ENCODE measurements at places on chromosomes 5 and 9.
A peak's percentile ranks its signal among the peaks of the same experiment; 100 is the strongest.

DNA sequence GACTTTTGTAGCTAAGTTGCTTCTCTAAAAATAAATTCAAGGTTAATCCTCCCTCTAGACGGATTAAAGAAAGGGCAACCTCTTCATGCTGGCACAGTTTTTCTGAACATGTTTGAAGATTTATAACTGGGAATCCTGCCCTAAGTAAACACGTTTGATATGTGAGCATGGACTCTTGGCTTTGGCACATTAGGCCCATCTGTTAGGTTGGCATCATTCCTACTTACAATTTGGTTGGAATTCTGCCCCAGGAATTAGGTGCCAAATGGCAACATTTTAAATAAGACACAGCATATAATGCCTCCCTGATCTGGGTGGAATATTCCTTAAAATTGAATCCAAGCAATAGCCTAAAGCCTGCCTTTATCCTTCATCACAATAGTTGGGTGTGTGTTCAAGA, 372.3 kb upstream of the CDH18 start:
- peak; percentile 80 for DNase-seq

- DNase-seq = no peak
These were observed 13.9 kb downstream of the PTTG1 start for GRCh38 chr5:160435532-160435931.

DNA sequence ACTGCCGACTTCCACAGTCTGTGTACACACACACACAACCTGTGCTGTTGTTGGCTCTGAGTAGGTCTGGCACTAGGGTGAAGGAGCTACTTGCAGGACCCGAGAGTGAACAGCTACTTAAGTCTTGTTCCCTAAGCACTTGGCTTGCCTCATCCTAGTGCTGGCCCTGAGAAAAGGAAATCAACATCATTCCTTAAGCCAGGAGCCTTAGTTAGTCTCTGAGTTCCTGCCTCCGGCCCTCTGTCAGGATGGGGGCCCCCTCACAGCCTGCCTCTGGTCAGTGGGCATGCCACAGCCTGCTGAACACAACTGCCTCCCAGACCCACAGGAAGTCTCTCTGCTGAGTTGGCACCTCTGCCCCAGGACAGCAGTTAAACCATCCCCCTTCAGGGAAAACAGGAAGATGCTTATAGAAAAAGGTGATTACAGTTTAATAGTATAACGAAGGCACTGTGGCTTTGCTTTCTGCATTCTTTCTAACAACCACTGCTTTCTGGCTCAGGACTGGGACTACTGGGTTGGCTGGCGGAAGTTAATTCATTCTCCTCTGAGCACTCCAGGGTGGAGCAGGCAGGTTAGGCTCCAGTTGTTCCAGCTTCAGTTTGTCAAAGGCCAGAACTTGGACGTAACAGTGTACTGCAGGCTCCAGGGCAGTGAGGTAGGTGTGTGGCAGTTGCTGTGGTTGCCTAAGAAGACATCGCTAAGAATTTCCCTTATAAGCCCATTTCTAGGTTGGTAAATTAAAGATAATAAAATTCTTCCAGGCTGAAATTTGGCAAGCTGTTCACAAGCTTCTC, 2.8 kb downstream of the MAMDC2 start:
- no peak for DNase-seq

GRCh38 chr5:156476678-156477077, 149.7 kb downstream of the SGCD start:
- DNase-seq = no peak

DNA sequence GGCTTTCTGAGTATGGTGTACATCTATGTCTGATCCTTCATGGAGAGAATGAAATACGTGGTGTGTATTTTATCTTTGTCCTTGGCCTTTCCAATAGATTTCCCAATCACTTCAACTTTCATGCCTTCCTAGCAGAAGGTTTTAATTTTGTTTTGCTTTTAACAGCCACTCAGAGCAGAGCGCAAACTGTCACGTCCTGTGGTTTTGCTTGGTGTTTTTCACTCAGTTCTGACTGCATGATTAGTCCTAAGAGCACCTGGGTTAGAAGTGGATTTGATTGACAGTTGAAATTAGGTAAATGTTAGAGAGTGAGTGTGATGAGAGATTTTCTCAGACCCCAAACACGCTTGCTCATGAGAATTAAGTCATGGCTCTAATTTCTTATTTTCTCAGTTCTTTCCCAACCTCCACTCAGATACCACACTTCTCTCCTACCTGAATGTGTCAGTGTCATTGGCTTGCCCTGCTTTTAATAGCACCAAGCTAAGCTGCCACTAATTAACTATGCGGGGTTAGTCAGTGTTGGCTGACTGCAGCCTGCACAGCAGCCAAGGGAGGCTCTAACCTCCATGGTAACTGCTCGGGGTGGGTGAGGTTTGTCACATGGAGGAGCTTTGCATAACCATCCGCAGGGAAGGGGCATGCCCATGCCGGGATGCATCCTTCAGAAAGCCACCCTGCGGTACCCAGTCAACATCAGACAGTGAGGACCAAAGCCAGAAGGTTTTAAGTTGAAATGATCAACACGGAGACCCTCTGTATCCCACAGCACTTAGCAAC, 173.4 kb downstream of the NR3C1 start:
- no peak for DNase-seq

GRCh38 chr5:169848271-169848670, 132.0 kb downstream of the INSYN2B start:
- no peak for DNase-seq

DNA sequence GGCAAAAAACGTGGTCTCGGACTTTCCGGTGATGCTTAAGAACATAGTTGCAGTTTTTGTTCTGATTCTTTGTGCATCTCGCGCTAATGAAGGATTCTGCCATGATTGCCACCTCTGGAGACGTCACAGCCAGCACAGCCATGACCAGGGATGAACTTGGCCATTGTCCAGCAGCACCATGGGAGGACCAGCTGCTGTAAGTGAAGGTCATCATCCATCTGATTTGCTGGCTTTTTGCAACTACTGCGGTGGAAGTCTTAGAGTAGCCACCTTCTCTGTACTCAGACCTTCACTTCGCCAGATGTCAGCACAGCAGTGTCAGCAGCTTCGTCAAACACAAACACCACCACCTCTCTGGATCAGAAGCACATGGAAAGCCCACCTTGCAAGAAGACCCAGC, 45.7 kb downstream of the NSUN2 start:
- no peak for DNase-seq

DNA sequence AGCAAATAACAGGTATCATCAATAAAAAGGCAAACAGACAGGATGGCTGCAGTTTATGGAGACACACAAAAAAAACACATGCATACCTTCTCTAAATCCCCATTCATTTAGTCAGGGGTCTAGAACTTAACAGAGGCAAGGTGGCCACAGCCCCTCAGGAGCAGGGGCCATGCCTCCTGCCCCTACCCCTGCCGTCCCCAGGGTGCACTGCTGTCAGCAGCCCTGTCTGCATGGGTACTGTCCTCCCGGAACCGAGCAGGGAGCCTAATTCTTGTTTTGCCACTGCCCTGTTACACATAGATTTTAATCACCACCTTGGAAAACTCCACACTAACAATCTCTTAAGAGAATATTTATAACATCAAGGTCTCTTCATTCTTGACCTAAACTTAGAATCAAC, 39.0 kb downstream of the ADAMTS12 start:
- no peak for DNase-seq

DNA sequence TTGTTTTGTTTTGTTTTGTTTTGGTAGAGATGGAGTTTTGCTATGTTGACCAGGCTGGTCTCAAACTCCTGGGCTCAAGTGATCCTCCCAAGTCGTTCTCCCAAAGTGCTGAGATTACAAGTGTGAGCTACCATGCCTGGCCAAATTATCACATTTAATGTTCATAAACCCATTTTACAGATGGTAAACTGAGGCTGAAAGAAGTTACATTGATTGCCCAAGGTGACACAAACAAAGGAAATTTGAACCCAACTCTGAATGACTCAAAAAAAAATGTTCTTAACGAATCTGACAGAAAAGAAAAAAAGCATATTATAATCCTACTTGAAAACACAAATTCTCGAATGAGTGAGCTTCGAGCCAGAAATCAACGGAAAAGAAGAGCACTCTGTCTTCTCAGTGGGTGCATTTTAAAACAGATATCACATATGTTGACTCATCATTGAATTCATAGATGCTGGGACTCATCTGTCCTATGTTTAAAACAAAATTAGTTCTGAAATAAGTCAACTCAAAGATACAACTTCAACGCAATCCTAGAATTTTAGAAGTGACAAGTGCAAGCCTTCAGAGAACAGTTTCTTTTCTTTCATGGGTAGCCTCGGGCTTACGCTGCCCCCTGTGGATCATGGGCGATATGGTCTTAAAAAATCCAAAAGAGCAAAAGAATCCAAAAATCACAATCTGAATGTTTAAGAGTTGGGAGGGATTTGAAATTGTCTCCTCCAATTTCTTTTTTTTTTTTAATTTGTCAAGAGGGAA, 28.4 kb downstream of the TIMD4 start:
- DNase-seq = no peak

- peak; percentile 39 for DNase-seq
These were observed 235.8 kb downstream of the ROR2 start for GRCh38 chr9:91714020-91714806.

- no peak for DNase-seq
These were observed 356.0 kb upstream of the SEMA6A start for GRCh38 chr5:116930616-116931015.

GRCh38 chr9:91084896-91085516, 276.7 kb downstream of the AUH start:
- DNase-seq = no peak

- DNase-seq = no peak
These were observed 166.6 kb downstream of the RFX3 start for GRCh38 chr9:3359048-3359692.

- no peak for DNase-seq
These were observed 288.6 kb upstream of the DAB2 start for GRCh38 chr5:39713250-39713916.

DNA sequence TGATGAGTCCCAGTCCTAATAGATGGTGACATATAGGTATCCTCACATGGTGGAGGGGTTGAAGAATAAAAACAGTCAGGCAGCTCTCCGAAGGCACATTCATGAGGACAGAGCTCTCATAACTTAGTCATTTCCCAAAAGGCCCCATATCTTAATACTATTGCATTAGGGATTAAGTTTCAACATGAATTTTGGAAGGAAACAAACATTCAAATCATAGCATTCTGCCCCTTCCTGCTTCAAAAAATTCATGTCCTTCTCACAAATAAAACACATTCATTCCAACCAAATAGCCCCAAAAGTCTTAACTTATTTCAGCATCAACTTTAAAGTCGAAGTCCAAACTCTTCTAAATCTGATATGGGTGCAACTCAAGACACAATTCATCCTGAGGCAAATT, 277.2 kb upstream of the NR4A3 start:
- no peak for DNase-seq

- no peak for DNase-seq
These were observed 1571.7 kb upstream of the NUDT12 start for GRCh38 chr5:105134328-105134727.

DNA sequence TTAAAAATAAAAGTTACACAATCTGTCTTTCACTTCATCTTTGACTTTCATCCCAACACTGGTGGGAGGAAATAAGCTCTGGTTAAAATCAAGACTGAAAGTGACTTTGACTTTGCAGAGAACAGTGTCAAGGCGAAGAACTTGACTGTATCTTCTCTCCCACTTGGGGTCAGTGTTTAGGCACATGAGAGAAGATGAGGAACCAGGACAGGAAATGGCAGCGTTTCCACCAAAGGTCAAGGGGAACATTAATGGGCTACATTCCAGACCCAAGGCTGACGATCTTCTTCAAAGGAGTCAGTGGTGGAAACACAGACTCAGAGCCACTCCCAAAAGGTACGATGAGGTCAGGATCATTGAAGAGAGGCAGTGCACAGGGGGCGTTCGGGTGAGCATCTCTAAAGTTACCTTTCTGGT, 409.5 kb downstream of the ARHGEF28 start:
- DNase-seq = peak; percentile 18

- DNase-seq = no peak
These were observed 1446.2 kb downstream of the MAT2B start for GRCh38 chr5:164951570-164951969.

DNA sequence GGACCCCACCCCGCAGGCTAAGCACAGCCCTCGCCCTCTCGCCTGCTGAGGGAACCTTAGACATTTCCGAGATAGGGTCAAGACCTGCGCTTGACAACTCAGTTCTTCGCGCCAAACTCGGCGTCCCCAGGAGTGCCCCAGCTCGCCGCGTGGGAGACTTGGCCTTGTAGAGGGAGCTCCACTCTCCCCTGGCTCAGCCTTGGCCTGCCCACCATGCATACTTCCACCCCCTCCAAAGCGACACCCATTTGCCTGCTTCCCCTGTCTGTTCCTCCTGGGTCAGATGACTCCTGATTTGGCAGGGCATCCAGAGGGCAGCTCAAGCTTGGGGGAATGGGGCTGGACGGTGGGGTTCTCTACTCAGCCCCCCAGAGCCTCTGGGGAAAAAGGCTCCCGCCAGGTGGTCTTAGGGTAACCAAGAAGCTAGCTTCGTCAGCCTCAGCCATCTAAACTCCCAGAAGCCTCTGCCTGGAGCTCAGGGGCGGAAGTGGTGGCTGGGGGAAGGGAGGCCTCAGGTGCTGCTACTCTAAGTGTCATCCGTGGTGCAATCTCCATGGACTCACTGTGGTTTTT, 560 bp downstream of the DOCK2 start:
- no peak for DNase-seq

- DNase-seq = no peak
These were observed 91.9 kb downstream of the CAMSAP1 start for GRCh38 chr9:135815413-135815812.

GRCh38 chr9:134968011-134968822, 50.5 kb upstream of the FCN1 start:
- DNase-seq = no peak

DNA sequence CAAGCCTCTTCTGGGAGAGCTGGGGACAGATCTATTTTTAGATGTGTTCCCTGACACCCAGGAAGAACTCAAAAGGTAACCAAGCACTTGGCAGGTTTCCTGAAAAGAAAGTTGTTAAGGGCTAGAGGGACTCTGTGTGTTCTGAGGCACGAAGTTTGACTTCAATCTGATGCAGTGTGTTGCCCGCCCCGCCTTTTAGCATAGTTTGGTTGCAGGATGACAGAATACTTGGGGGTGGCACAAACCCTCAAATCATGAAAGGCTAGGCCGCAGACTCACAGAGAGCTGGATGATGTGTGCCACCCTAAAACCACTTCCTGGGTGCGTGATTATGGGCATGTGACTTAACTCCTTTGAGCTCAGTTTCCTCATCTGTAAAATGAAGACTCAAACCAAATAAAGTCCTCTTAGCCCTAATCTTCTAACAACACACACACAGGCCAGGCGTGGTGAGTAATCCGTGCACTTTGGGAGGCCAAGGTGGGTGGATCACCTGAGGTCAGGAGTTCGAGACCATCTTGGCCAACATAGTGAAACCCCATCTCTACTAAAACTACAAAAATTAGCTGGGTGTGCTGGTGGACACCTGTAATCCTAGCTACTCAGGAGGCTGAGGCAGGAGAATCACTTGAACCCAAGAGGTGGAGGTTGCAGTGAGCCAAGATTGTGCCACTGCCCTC, 12.8 kb upstream of the NDFIP1 start:
- no peak for DNase-seq

- no peak for DNase-seq
These were observed 18.6 kb downstream of the CD74 start for GRCh38 chr5:150394131-150394530.

GRCh38 chr9:93295456-93296076, 111.6 kb downstream of the WNK2 start:
- no peak for DNase-seq
